ENCODE measurements at places on chromosomes 5 and 9. TPM values are rescaled to one million over a fixed set of nuclear protein-coding genes. Genes with fewer than 3 reads are reported as not detected.

Gene CDKN2B
- 1.8 TPM for total RNA-seq

- no peak for DNase-seq
Measured at GRCh38 chr9:95062596-95063065, 254.9 kb downstream of the FANCC start.

Gene FBP2
- total RNA-seq: not detected

DNA sequence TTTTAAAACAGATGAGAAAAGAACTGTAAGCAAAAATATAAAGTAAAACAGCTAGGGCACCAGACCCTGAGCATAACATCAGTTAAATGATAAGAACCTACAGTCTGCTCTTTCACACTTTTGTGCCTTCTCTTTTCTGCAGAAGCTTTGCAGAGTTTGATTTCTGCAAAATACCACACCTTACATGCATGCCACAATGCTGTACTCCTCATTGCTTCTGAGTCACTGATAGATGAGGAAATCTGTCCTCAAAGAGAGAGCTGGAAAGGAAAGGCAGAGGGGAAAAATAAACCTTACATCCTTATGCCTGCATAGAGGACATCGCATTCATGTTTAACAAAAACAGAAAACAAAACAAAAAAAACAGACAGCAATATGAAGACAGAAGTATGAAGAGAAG is 142.9 kb downstream of the ATPSCKMT start:
- peak; percentile 10 for DNase-seq

DNA sequence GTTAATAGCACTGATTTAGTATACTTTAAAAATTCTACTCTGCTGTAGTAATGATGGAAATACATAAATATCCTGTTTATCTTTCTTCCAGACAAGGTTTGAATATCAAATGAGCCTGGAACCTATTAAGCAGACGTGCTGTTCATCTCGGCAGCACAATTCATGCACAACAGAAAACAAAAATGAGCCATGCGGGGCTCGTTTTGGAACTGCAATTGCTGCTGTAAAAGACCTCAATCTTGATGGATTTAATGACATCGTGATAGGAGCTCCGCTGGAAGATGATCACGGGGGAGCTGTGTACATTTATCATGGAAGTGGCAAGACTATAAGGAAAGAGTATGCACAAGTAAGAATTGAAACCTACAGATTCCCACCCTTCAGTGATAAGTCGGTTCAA is 79.1 kb upstream of the ITGA2 start:
- no peak for DNase-seq

- DNase-seq: no peak
Measured at GRCh38 chr5:153096381-153096780, 394.1 kb upstream of the GRIA1 start.

- no peak for DNase-seq
Measured at GRCh38 chr5:67105270-67105669, 91.3 kb downstream of the CD180 start.

GRCh38 chr5:135193213-135194125 is 159.4 kb upstream of the PITX1 start:
- DNase-seq: peak; percentile 54

Gene IL9
- total RNA-seq: not detected

DNA sequence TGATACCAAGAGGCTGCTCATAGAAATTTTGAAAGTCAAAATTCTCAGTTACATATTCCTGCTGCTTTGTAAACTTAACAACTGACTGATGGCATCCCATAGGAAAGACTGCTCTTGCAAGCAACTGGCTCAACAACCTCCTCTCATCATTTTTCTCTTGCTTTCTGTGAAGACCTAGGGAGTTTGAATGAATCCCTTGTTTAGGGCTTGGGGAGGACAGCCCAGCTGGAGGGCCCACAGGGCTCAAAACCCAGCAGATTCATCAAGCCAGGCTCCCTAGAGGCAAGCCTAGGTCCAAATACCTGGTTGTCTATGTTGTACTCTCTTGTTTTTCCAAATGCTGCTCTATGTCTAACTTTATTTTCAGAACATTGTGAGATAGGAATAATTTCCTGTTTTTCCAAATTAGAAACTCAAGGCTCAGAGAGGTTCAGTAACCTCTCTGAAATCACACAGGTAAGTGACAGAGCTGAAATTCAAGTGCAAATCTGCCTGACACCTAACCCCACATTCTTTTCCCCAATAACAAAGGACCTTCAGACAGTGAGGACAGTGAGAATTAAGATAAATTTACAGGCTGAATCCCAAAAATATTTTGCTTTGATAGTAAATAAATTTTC is 558.9 kb upstream of the KLF4 start:
- no peak for DNase-seq

GRCh38 chr9:18826248-18826647 is 206.8 kb downstream of the SAXO1 start:
- no peak for DNase-seq

Gene GDF9
- total RNA-seq: 0.14 TPM

DNA sequence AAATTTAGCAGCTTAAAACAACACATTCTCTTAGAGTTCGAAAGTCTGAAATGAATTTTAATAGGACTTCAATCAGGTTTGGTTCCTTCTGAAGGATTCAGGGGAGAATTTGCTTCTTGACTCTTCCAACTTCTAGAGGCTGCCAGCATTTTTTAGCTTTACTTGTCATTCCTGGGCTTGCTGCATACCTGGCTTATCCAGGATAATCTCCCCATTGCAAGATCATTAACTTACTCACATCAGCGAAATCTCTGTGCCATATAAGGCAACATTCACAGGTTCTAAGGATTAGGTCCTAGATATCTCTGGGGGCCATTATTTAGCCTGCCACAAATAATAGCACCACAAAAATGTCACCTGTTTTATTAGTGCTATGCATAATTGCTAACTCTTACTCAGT is 46.2 kb upstream of the PCSK5 start:
- no peak for DNase-seq

Gene MAT2B
- 32.5 TPM for total RNA-seq

DNA sequence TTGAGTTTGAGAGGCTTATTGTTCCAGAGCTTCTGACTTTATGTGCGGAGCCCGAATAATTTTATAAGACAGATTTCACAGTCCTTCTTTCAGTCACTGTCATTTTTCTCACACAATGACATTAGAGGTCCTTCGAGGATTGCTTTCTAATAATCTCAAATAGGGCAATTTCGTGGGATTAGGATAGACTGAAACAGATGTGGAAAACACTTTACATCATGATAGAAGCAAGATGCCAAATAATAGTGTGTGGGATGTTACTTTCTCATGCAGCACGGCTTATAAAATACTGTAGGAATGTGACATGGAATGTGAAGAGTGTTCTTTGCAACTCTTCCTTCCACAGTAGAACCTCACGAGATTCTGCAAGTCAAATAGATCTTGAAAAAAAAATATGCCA is 451.3 kb downstream of the SEMA5A start:
- peak; percentile 44 for DNase-seq

DNA sequence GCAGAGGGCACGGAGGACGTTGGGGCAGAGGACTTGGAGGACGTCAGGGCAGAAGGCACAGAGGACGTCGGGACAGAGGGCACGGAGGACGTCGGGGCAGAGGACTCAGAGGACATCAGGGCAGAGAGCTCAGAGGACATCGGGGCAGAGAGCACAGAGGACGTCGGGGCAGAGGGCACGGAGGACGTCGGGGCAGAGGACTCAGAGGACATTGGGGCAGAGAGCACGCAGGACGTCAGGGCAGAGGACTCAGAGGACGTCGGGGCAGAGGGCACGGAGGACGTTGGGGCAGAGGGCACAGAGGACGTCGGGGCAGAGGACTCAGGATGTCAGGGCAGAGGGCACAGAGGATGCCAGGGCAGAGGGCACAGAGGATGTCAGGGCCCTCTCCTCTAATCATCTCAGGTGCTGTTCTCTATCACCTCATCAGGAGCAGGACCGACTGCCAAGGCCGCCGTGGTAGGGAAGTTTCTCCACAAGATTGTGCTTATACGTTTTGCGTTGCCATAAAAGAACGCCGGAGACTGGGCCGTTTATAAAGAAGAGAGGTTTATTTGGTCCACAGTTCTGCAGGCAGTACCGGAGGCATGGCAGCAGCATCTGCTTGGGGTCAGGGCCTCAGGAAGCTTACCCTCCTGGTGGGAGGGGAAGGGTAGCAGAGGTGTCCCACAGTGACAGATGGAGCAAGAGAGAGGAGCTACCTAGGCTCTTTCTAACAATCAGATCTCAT is 29.4 kb upstream of the ADAMTS2 start:
- DNase-seq: no peak

Gene PPIC
- 118 TPM for total RNA-seq

DNA sequence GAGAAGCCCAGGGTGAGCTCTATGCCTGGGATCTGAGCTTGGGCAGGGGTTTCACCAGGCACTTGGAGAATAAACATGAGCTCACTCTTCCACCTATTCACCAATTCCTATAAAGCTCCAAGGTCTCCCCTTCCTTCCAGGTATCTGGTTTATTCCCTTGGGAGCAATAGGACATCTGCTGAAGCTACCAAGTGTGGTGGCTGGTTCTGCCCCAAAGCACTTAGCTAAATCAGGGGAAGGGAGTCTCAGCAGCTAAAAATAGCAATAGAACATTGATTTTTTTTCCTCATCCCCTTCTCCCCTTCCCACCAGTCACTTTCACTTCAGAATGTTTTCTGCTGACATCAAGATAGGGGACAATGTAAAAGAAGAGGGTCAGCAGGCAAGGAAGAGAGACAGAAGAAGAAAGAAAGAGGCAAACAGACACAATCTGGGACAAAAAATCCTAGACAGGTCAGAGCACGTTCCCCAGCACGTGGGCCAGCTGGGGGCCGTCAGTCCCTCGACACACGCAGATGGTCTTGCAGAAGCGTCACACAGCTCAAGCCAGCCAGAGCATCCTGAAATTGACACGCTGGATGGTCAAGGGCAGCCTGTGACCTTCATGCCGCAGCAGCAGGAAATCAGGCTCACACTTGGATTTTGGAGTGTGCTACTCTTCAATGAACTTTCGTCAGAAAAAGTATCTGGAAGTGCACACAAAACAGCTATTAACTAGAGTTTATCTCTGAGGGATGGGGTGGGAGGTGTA is 176.0 kb downstream of the ZNF608 start:
- DNase-seq: peak; percentile 42

GRCh38 chr5:73912821-73913271 is 286.9 kb downstream of the ARHGEF28 start:
- no peak for DNase-seq

Gene DPYSL3
- 202 TPM for total RNA-seq

GRCh38 chr9:93296889-93297480 is 113.0 kb downstream of the WNK2 start:
- DNase-seq: no peak

GRCh38 chr5:115810761-115811160 is 5.7 kb downstream of the CDO1 start:
- no peak for DNase-seq

Gene ZBED3
- total RNA-seq: 2.3 TPM

Gene DBH
- not detected for total RNA-seq

Gene MZB1
- total RNA-seq: 5.3 TPM

- DNase-seq: no peak
Measured at GRCh38 chr5:88877826-88878225, 5.2 kb downstream of the MEF2C start.

Gene SPINK7
- not detected for total RNA-seq

- no peak for DNase-seq
Measured at GRCh38 chr5:29697278-29697677, 1496.2 kb upstream of the CDH6 start.

DNA sequence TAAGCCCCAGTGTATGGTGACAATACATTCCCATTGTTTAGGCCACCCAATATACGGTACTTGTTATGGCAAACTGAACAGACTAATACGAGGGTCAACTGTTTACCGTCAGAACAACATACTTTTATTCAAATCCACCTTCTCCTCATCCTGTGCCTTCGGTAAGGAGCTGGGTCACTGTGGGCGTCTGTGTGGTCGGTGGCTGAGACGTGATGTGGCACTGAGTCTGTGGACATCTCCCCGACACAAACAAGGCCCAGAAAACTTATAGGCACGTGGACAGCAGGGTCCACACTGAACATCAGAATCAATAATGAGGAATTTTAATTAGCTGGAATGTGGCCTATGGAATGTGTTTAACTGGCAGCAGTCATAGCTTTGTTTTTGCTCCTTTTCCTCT is 154.3 kb upstream of the IRX2 start:
- DNase-seq: no peak

Gene RNF38
- 18.6 TPM for total RNA-seq

DNA sequence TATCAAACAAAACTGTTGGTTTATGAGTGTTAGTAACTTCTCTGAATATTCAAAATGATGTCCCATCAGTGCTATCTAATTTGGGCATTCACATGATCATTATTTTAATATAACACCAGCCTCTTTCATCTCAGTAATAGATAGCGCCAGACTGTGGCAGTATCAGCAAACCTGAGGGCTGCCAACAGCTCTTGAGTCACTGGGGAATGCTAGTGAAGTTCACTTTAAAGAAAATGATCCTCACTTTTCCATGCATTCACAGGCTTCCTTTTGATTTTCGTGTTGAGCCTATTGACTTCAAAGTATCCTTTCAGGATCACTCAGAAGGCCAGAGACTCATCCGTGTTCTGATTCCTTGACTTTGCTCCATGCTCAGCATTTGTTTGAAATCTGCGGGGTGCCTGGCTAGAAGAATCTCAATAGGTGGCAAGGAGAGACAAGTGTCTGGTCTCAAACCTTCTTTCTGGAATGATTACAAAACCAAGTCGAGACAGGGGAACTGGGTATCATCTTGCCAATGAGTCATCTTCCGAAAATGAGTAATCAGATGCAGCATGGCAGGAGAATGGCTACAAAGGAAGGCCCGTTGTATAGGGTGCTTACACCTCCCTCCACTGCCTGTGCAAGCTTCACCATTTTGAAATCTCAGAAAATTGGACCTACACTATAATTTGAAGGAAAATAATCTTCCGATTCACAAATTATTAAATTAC is 509.1 kb downstream of the RASEF start:
- DNase-seq: no peak

DNA sequence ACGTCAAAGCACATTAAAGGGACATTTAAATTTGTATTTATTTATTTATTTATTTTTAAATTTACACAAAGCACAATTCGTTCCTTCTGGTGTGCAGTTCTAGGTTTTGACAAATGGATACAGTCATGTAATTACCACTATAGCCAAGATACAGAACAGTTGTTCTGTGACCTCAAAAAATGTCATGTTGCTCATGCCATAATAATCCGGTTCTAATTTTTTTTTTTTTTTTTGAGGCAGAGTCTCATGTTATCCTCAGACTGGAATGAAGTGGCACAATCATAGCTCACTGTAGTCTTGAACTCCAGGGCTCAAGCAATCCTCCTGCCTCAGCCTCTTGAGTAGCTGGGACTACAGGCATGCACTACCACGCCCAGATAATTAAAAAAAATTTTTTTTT is 7.8 kb downstream of the IGFBPL1 start:
- no peak for DNase-seq

GRCh38 chr9:94639999-94640376 is 670 bp upstream of the FBP1 start:
- no peak for DNase-seq
